ENCODE measurements at places on chromosomes 1 and 21.

GRCh38 chr1:218377143-218377660 lies 32.1 kb downstream of the TGFB2 start:
- no peak overlapping the region for H3K4me3 ChIP-seq
- H3K27me3 ChIP-seq: no peaks in the 10 kb centered on the region
- peaks cover 7% of the 10 kb centered on the region for H3K4me1 ChIP-seq
- no peak overlapping the region for H3K27ac ChIP-seq
- H3K36me3 ChIP-seq: no peaks in the 10 kb centered on the region
- DNase-seq: peak; percentile 24

GRCh38 chr1:32272557-32273390 lies 19.1 kb upstream of the HDAC1 start:
- no peaks in the 10 kb centered on the region for H3K27me3 ChIP-seq
- H3K4me3 ChIP-seq: no peak overlapping the region
- DNase-seq: no peak
- peaks cover 26% of the 10 kb centered on the region for H3K4me1 ChIP-seq

DNA sequence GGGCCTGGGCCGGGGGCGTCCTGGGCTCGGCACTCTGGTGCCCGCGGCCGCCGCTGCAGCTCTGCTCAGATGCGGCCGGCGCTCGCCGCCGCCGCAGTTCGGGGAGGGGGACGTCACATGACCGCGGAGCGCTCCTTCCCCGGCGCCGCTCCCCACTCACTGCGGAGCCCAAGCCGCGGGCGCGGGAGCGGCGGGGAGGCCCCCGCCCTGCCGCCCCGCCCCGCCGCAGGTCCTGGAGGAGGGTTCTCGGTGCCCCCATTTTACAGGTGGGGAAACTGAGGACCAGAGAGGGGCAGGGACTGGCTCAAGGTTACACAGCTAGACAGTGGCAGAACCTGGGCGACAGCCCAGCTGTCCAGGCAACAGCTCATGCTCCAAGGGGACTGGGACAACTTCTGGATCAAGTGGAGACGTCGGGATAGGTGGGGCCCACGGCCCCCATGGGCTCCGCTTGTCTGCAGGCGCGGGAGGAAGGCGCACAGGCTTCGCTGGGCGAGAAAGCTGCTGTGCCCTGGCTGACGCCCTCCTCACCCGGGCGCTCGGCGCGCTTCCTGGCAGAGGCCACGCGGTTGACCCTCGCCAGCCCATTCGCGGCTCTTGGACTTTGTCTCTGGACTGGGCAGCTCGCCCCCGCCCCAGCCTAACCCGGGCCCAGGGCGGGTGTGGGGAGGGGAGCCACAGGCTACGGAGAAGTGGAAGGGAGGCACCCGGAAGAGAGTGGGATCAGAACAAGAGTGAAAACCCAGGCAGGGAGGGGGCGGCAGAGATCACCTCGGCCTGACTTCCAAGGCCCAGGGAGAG lies at the start of gene RAP1GAP:
Gene RAP1GAP (minus strand): TSS at position 100 of the 801 bp plus-strand sequence. CDS start 49,325 bp downstream, outside the sequence.
- peaks cover 26% of the 10 kb centered on the region for H3K4me1 ChIP-seq
- no peak within 1 kb of the TSS for H3K27ac ChIP-seq
- peaks cover 8% of the 10 kb centered on the region for H3K27me3 ChIP-seq

GRCh38 chr1:9019896-9020295 lies 6.3 kb downstream of the SLC2A7 start:
- H3K36me3 ChIP-seq: no peaks in the 10 kb centered on the region
- H3K27ac ChIP-seq: no peak overlapping the region
- peaks cover 14% of the 10 kb centered on the region for H3K4me1 ChIP-seq
- no peaks in the 10 kb centered on the region for H3K27me3 ChIP-seq
- DNase-seq: no peak
- H3K4me3 ChIP-seq: no peak overlapping the region

GRCh38 chr1:6577831-6578525 lies 1.8 kb upstream of the ZBTB48 start:
- no peaks in the 10 kb centered on the region for H3K27me3 ChIP-seq
- H3K4me3 ChIP-seq: no peak overlapping the region
- H3K36me3 ChIP-seq: peaks cover 2% of the 10 kb centered on the region
- H3K27ac ChIP-seq: no peak overlapping the region

DNA sequence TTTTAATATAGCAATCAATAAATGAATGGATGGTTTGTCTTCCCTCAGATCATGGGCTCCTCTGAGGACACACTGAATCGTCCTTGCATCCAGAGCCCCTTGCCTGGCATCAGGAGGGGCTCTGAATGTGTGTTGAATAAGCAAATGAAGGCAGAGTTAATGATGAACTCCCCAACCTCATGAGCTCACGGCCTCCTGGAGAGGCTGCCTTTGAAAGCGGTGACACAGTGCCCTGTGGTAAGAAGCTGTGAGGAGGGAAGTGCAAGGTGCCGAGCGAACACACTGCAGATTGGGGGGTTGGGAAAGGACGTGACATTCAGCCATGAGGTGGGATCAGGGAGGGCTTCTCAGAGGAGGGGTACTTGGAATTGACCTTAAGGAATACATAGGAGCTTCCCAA lies 3.2 kb upstream of the PARS2 start:
- no peak for DNase-seq
- H3K4me1 ChIP-seq: peaks cover 8% of the 10 kb centered on the region
- no peaks in the 10 kb centered on the region for H3K36me3 ChIP-seq
- H3K27ac ChIP-seq: no peak overlapping the region
- H3K4me3 ChIP-seq: no peak overlapping the region
- no peaks in the 10 kb centered on the region for H3K27me3 ChIP-seq

Data from B cell (primary cell).